ENCODE measurements at places on chromosomes 6 and 20. TPM values are rescaled to one million over a fixed set of nuclear protein-coding genes. Genes with fewer than 3 reads are reported as not detected.
A peak's percentile ranks its signal among the peaks of the same experiment; 100 is the strongest.

DNA sequence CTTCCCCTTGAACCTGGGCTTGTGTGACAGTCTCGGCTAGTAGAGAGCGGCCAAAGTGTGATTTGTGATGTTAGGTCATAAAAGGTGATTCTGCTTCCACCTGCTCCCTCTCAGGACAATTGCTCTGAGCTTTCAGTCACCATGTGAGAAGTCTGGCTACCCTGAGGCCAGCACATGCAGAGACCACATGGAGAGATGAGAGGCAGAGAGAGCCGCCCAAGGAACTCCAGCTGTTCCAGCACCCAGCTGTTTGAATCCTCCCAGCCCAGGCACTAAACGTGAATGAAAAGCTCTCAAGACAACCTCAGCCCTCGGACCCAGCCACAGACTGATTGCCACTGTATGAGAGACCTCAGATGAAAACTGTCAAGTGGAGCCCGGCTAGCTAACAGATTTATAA, 143.4 kb upstream of the EEF1E1 start:
- no peak for DNase-seq
- peaks cover 3% of the 10 kb centered on the region for H3K27me3 ChIP-seq
- no peaks in the 10 kb centered on the region for H3K36me3 ChIP-seq
- H3K27ac ChIP-seq = no peak overlapping the region

DNA sequence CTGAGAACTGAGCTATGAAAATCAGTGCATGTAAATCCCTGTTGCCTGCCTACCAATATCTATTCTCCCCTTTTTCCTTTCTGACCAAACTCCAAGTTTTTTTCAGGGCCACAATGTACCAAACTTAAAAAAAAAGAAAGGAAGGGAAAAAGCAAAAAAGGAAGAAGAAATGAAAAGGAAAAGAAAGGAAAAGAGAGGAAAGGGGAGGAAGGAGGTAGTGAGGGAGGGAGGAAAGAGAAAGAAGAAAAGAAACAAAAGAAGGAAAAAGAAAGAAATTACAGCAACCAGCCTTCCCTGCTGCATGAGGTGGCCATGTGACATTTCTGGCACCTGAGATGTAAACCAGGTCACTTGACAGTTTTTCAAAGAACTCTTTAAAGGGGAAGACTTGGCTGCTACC, 4.4 kb downstream of the CNKSR3 start:
- no peak overlapping the region for H3K4me3 ChIP-seq
- peaks cover 36% of the 10 kb centered on the region for H3K27me3 ChIP-seq
- no peaks in the 10 kb centered on the region for H3K4me1 ChIP-seq

- peaks cover 2% of the 10 kb centered on the region for H3K4me1 ChIP-seq
- H3K27me3 ChIP-seq = no peaks in the 10 kb centered on the region
- no peak overlapping the region for H3K4me3 ChIP-seq
- H3K27ac ChIP-seq = no peak overlapping the region
These were observed 137.3 kb downstream of the STXBP5 start for GRCh38 chr6:147341486-147341885.

GRCh38 chr6:15960740-15961634, 167.9 kb upstream of the MYLIP start:
- no peak overlapping the region for H3K4me3 ChIP-seq
- no peaks in the 10 kb centered on the region for H3K36me3 ChIP-seq
- no peak overlapping the region for H3K27ac ChIP-seq
- no peak for DNase-seq
- peaks cover 17% of the 10 kb centered on the region for H3K4me1 ChIP-seq

DNA sequence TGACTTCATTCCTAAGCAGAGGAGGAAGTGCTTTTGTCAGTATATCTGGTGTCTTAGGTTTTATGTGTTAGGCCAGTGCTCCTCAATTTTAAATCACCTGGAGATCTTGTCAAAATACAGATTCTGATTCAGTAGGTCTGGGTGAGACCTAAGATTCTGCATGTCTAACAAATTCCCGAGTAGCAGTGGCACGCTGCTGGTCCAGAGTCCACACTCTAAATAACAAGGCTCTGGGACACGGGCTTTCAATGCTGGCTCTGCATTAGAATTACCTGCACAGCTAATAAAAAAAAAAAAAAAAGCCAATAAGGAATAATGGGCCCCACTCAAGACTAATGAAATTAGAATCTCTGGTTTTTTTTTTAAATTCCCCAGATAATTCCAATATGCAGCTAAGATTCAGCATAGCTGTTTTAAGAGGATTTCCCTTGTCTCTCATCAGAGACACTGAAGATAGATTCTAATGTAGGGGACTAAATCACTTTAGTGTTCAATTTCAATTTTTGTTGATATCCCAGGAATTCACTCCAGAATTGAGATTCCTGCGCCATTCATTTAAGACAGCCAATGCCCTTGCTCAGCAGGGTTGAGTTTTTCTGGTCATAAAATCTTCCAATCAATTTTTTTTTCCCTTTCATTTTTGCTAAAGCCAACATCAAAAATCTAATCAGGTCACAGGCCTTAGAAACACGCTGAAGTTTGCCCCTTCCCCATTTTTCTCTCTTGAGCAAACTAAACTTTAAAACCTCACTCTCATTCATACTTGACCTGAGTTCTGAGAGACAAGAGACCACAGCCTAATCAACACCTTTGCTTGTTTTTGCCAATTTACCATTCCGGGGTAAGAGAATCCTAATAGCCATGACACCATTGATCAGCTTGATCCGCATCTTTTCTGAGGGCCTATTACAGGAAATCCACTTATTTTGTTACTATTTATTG, 2.4 kb downstream of the TDP2 start:
- H3K4me1 ChIP-seq = peaks cover 44% of the 10 kb centered on the region
- H3K27me3 ChIP-seq = no peaks in the 10 kb centered on the region
- no peak for DNase-seq
- H3K4me3 ChIP-seq = peak overlapping the region; percentile 91

- no peak within 1 kb of the TSS for H3K27ac ChIP-seq
- peaks cover 10% of the 10 kb centered on the region for H3K4me1 ChIP-seq
- H3K4me3 ChIP-seq = no peak within 1 kb of the TSS
- H3K36me3 ChIP-seq = no peaks in the 10 kb centered on the region
- peaks cover 6% of the 10 kb centered on the region for H3K27me3 ChIP-seq
- DNase-seq = peak; percentile 65
These were observed at the start of gene CDC40 for GRCh38 chr6:110180228-110181008. Gene CDC40 (plus strand): TSS chr6:110180427. CDS start chr6:110180445, 18 bp downstream.

GRCh38 chr6:7148100-7148822, 40.5 kb downstream of the RREB1 start:
- peak; percentile 55 for DNase-seq
- H3K4me3 ChIP-seq = no peak overlapping the region
- peak overlapping the region; percentile 84 for H3K27ac ChIP-seq

GRCh38 chr6:45469663-45470062, 91.9 kb upstream of the SUPT3H start:
- H3K27me3 ChIP-seq = no peaks in the 10 kb centered on the region
- H3K4me3 ChIP-seq = no peak overlapping the region
- H3K27ac ChIP-seq = no peak overlapping the region
- H3K4me1 ChIP-seq = peaks cover 44% of the 10 kb centered on the region
- DNase-seq = no peak

GRCh38 chr6:74166849-74167248, 470.8 kb downstream of the CD109 start:
- no peak overlapping the region for H3K27ac ChIP-seq
- no peaks in the 10 kb centered on the region for H3K36me3 ChIP-seq
- H3K4me1 ChIP-seq = no peaks in the 10 kb centered on the region
- no peaks in the 10 kb centered on the region for H3K27me3 ChIP-seq

DNA sequence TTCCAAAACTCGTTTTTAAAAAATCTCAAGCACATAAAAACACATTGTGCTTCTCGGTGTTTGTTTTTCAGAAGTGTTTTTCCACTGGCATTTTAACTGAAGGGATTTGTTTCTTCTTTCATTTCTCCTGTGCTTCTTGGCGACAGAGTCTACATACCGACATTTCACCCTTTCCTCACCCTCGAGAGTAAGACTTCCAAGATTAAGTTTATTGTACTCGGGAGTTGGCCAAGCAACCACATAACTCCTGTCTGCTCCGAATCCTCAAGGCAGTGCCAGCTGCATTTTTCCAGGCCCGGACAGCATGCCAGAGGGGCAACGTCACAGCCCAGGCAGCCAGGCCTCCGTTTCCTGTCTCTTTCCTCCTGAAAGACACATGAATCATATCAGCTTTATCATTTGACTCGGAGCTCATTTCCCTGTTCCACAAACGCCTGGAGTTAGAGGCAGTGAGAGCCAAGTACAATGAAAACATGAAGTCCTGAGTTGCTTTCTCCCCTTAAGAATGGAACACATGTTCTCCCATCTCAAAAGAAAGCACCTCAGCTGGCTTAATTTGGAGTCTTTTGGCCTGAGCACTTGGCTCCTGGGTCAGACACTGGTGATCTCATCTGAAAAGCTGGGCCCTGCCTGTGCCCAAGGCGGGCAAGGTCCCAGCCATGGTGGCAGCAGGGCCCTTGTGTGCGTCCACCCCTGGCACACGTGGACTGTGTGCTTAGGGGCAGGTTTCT, 23.2 kb upstream of the FAM50B start:
- no peak overlapping the region for H3K4me3 ChIP-seq
- no peaks in the 10 kb centered on the region for H3K4me1 ChIP-seq
- no peaks in the 10 kb centered on the region for H3K27me3 ChIP-seq
- H3K27ac ChIP-seq = no peak overlapping the region
- no peaks in the 10 kb centered on the region for H3K36me3 ChIP-seq
- no peak for DNase-seq

GRCh38 chr20:4102381-4102780, 87.0 kb upstream of the RNF24 start:
- no peaks in the 10 kb centered on the region for H3K36me3 ChIP-seq
- DNase-seq = no peak
- H3K27me3 ChIP-seq = peaks cover 3% of the 10 kb centered on the region
- H3K4me3 ChIP-seq = no peak overlapping the region
- H3K4me1 ChIP-seq = no peaks in the 10 kb centered on the region
- no peak overlapping the region for H3K27ac ChIP-seq

- peaks cover 31% of the 10 kb centered on the region for H3K4me1 ChIP-seq
- DNase-seq = peak; percentile 72
- H3K27me3 ChIP-seq = peaks cover 65% of the 10 kb centered on the region
- no peak overlapping the region for H3K27ac ChIP-seq
- H3K4me3 ChIP-seq = no peak overlapping the region
These were observed 1.9 kb upstream of the ULBP1 start for GRCh38 chr6:149961728-149962425.

- H3K27ac ChIP-seq = no peak overlapping the region
- no peak for DNase-seq
- H3K36me3 ChIP-seq = no peaks in the 10 kb centered on the region
- no peak overlapping the region for H3K4me3 ChIP-seq
- H3K4me1 ChIP-seq = no peaks in the 10 kb centered on the region
These were observed 36.1 kb downstream of the F13A1 start for GRCh38 chr6:6284221-6284966.

DNA sequence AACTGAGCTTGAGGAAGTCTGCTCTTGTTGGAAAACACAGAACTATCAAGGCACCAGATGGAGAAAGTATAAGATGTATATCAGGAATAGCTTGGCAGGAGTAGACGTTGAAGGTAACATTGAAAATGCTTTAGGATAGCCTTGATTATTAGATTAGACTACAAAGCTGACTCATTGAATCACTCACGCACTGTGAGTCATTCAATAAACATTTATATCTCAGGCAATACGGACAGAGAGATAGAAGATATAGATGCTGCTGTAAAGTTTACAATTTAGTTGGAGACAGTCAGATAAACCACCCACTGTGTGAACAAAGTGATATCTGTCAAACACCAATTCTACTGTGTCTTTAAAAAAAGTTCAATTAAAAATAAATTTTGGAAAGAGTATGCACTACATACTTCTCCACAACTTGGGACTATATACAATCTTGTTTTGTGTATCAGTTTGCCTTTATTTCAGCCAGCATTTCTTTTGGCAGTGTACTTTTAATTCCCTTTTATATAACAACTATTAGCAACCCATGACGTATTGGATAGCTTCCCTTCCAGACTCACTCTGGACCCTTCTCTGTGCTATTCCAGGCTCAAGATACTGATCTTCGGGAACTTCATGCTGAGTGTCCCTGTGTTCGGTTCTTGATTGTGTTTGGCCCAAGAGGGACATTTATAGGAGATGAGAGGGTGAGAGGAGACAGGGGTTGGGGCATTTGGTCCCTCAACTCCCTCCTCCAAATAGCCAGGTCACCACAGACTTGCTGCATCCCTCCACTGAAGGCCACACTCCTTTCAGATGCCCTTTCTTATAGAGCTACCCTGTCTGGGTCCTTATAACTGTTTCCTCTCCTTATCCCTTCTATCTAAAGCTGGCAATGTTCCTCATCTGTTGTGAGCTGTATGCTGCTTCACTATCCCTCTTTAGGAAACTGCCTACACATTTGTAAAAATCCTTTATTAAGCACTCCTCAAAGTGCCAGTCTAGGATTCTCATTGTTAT, 176.6 kb upstream of the PTPRK start:
- H3K27ac ChIP-seq = no peak overlapping the region
- H3K4me3 ChIP-seq = no peak overlapping the region
- no peaks in the 10 kb centered on the region for H3K4me1 ChIP-seq
- no peaks in the 10 kb centered on the region for H3K36me3 ChIP-seq
- no peaks in the 10 kb centered on the region for H3K27me3 ChIP-seq
- no peak for DNase-seq

DNA sequence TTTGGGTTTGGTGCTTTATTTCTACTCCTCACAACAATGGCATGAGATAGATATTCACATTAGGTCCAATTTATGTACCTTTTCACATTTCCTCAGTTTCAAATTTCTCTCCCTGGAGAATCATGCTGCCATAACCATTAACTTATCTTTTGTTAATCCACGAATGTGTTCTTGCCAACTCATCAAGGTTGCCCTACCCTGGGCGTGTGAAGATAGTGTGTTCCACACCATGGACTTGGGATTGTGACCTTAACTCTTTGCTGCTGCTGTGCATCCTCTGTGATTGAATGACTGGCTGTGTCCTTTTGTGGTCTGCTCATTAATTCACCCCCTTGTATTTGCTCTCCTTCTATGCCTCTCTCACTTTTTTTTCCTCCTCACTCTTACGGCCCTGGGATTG, 34.2 kb upstream of the SNRPB2 start:
- no peaks in the 10 kb centered on the region for H3K4me1 ChIP-seq
- no peak for DNase-seq
- no peak overlapping the region for H3K4me3 ChIP-seq
- H3K27me3 ChIP-seq = peaks cover 19% of the 10 kb centered on the region

DNA sequence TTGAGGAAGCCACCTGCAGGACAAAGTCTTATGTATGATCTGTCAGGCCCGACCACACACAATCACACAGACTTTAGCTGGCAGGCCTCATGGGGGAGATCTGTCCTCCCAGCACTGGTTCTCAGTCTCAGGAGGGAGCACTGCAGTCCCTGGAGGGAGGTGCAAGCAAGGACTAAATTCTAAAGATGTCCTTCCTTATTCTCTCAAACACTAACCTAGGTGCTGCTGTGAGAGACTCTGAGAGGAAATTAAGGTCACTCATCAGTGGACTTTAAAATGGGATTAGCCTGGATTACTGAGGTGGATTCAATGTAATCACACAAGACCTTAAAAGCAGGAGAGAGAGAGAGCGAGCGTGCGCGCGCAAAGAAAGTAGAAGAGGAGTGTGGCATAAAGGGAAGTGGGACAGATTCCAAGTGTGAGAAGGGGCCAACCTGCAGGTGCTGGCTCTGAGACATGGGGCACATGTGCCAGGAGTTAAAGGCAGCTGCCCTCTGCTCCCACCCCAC, 14.3 kb downstream of the GLO1 start:
- H3K4me3 ChIP-seq = no peak overlapping the region
- peaks cover 20% of the 10 kb centered on the region for H3K4me1 ChIP-seq
- DNase-seq = no peak
- H3K27ac ChIP-seq = no peak overlapping the region

Gene EIF2S2
- 164 TPM for total RNA-seq

Gene ARMH2
- 0.40 TPM for total RNA-seq

Gene RAET1L
- total RNA-seq = not detected

Gene TRDN
- total RNA-seq = not detected

Gene GRM1
- not detected for total RNA-seq

Gene TRIM40
- total RNA-seq = not detected

Gene SEL1L2
- not detected for total RNA-seq

Gene CTAGE9
- total RNA-seq = not detected

Gene HLA-DQA2
- total RNA-seq = 0.18 TPM
